ENCODE measurements at places on chromosomes 4 and X.

GRCh38 chr4:141121768-141122454 is 11.4 kb downstream of the RNF150 start:
- no peak for DNase-seq
- no peaks in the 10 kb centered on the region for H3K36me3 ChIP-seq
- no peaks in the 10 kb centered on the region for H3K27me3 ChIP-seq
- H3K27ac ChIP-seq, result no peak overlapping the region
- H3K4me1 ChIP-seq, result no peaks in the 10 kb centered on the region

GRCh38 chr4:106585915-106586349 is 217.4 kb upstream of the GIMD1 start:
- H3K4me3 ChIP-seq, result no peak overlapping the region
- H3K36me3 ChIP-seq, result no peaks in the 10 kb centered on the region
- no peaks in the 10 kb centered on the region for H3K27me3 ChIP-seq
- no peak for DNase-seq
- no peak overlapping the region for H3K27ac ChIP-seq
- H3K4me1 ChIP-seq, result peaks cover 43% of the 10 kb centered on the region

DNA sequence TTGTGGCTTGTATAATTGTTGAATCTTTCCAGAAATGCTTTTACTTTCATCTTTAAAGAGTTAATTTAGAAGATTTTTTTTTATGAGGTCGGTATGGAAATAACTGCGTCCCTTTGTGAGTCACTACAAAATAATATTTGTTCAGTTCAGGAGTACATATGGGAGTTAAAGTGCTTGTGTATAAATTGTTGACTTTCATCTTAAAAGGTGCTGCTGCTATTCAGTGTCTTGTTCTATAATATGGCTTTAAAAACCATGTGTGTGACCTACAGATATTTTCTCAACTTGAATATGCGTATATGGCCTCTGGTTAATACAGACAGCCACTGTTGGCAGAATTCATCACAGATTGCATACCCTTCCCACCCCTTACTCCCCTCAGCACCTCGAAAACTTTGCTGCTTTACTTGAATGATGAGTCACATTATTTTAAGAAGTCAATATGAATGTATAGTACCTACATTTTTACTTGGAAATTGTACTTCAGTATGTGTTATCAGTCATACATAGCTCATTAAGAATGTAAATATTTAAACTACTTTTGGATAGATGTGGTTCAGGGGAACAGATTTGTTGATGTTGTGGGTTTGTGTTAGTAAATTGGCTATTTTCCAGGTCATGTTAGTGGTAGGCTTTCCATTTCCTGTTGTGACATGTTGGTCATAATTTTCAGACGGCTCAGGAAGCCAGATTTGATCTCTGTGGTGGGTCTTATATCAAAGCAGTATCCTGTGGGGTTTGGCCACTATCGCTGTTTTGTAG is 1.5 kb downstream of the CLCN3 start:
- H3K27ac ChIP-seq, result no peak overlapping the region
- DNase-seq, result peak; percentile 47
- peaks cover 8% of the 10 kb centered on the region for H3K4me1 ChIP-seq
- H3K36me3 ChIP-seq, result no peaks in the 10 kb centered on the region
- no peaks in the 10 kb centered on the region for H3K27me3 ChIP-seq
- peak overlapping the region; percentile 58 for H3K4me3 ChIP-seq

DNA sequence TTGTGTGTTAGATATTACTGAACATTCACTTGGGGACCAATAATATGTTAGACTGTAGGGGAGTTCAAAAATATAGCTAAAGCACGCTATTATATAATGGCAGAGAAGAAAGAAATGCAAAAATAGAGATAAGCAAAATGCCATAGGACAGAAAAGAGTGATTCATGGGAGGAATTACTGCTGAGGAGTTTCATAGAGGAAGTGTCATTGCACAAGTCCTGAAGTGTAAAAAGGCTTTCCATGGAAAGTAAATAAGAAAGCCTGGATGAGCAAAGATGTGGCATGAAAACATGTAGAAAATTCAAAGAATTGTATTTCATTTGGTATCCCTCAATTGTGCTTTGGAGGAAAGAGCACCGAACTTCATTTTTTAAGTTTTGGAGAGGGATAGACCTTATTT is 14.5 kb downstream of the HMGB2 start:
- DNase-seq, result no peak
- H3K4me1 ChIP-seq, result no peaks in the 10 kb centered on the region
- H3K36me3 ChIP-seq, result no peaks in the 10 kb centered on the region
- no peak overlapping the region for H3K4me3 ChIP-seq
- H3K27ac ChIP-seq, result no peak overlapping the region
- H3K27me3 ChIP-seq, result no peaks in the 10 kb centered on the region

DNA sequence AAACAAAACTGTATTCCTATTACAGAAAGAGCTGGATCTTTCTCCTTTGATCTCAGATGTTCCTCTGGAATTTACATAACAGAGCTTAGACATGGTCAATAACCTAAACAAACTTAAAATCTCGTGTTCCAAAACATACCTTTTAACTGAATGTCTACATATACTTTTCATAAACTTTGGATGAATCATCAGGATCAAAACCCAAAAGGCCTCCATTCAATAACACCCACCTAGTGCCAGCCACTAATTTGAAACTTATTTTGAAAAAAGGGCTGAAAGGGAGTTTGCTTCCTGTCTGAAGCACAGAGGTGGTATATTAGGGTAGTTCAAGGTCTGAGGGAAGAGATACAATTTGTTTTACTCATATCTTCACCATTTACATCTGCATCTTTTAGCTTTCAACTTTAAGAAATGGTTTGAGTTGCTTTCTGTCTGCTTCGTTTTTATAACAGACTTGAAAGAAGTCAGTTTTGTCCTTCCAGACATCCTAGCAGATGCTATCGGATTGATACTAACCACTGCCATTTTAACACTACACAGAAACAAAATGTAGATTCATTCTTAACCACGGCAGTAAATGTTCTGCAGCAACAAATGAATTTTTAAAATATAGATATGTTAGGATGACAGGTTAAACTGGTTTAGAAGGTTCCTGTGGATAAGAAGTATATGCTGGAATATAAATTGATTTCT is 242.8 kb upstream of the DKK2 start:
- peaks cover 51% of the 10 kb centered on the region for H3K4me1 ChIP-seq
- no peaks in the 10 kb centered on the region for H3K36me3 ChIP-seq
- no peak overlapping the region for H3K4me3 ChIP-seq
- H3K27me3 ChIP-seq, result no peaks in the 10 kb centered on the region

GRCh38 chrX:148672517-148672916 is 172.1 kb downstream of the AFF2 start:
- H3K27me3 ChIP-seq, result no peaks in the 10 kb centered on the region
- DNase-seq, result no peak
- H3K4me3 ChIP-seq, result no peak overlapping the region
- no peak overlapping the region for H3K27ac ChIP-seq
- no peaks in the 10 kb centered on the region for H3K36me3 ChIP-seq

- H3K36me3 ChIP-seq, result peaks cover 9% of the 10 kb centered on the region
- H3K4me3 ChIP-seq, result no peak overlapping the region
- peaks cover 21% of the 10 kb centered on the region for H3K4me1 ChIP-seq
- no peaks in the 10 kb centered on the region for H3K27me3 ChIP-seq
These were observed 12.1 kb downstream of the ELF4 start for GRCh38 chrX:130098210-130098552.

DNA sequence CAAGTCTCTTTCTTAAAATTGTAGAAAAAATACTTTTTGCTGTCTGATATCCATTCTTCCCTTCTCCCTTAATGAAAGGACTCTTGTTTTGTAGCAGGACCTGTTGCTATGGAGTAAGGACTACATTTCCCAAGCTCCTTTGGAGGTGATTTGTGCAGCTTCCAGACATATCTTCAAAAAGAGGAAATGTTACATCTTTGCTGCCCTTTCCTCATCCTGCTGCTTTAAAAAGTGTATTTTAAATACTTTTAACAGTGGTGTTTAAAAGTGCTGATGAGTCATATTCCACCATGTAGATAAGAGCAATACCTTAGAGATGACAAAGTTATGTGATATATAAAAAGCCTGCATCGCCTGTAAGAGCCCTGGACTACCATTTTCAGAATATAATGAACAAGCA is 98.7 kb downstream of the CFAP299 start:
- no peak for DNase-seq
- H3K4me1 ChIP-seq, result peaks cover 3% of the 10 kb centered on the region
- H3K27ac ChIP-seq, result no peak overlapping the region
- H3K27me3 ChIP-seq, result no peaks in the 10 kb centered on the region

DNA sequence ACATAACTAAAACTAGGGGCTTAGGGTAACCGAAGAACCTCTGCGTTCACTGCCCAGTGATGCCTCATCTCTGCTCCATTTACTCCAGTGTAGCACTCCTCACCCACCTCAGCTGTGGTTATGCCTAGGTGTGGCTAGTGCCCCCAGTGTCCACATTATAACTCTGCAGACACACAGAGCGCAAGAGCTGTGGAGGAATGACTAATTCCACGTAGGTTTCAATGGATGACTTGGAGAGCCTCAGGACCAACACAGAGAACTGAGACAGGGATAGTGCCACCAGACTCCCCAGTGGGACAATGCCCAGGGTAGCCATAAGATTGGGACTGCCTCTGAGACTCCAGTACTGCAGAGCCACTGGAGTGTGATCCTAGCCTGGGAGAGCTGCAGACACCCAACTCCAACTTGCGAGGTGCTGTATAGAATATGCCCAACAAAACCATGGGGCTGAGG is 542.4 kb upstream of the DIPK2B start:
- H3K4me1 ChIP-seq, result peaks cover 9% of the 10 kb centered on the region
- no peak overlapping the region for H3K27ac ChIP-seq
- H3K27me3 ChIP-seq, result no peaks in the 10 kb centered on the region
- peak; percentile 48 for DNase-seq
- no peak overlapping the region for H3K4me3 ChIP-seq

DNA sequence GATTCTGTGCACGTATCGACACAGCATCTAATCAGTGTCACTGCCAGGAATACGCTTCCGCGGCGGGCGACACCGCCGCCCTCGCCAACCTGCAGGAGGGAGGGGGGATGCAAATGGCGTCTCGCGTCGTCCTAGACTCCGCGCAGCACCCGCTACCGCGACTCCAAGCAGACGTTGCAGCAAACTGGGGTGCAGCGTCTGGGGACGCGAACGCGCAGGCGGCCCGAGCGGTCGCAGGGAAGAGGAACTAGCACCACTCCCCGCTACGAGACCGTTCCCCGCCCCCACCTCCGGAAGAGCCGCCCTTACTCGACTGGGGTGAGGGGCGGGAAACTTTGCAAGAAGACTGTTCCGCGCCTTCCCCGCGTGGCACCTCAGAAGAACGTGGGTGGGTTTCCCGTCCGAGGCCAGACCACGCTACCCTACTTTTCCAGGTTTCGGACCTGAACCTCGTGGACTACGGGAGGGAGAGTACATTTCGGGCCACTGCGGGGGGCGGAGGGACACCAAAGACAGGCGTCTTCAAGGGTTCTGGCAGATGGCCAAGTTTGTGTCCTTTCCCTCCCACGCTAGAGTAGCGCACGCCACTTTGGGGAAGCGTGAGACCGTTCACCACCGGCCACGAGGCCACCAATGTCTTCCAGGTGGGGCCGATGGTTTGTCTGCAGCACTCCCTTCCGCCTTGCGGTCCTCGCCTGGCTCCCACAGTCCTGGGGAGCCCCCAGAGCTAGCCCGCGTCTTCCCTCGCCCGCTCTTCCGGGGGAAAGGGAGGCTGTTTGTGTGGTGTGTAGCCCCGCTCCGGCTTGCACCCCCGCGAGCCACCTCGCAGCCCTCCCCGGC is 78.0 kb upstream of the BCOR start:
- H3K27me3 ChIP-seq, result no peaks in the 10 kb centered on the region
- H3K4me3 ChIP-seq, result peak overlapping the region; percentile 55
- H3K27ac ChIP-seq, result peak overlapping the region; percentile 88

GRCh38 chrX:317424-318067 is 1.1 kb downstream of the GTPBP6 start:
- DNase-seq, result no peak
- peak overlapping the region; percentile 76 for H3K4me3 ChIP-seq
- H3K27me3 ChIP-seq, result no peaks in the 10 kb centered on the region
- H3K4me1 ChIP-seq, result peaks cover 6% of the 10 kb centered on the region
- H3K27ac ChIP-seq, result no peak overlapping the region

DNA sequence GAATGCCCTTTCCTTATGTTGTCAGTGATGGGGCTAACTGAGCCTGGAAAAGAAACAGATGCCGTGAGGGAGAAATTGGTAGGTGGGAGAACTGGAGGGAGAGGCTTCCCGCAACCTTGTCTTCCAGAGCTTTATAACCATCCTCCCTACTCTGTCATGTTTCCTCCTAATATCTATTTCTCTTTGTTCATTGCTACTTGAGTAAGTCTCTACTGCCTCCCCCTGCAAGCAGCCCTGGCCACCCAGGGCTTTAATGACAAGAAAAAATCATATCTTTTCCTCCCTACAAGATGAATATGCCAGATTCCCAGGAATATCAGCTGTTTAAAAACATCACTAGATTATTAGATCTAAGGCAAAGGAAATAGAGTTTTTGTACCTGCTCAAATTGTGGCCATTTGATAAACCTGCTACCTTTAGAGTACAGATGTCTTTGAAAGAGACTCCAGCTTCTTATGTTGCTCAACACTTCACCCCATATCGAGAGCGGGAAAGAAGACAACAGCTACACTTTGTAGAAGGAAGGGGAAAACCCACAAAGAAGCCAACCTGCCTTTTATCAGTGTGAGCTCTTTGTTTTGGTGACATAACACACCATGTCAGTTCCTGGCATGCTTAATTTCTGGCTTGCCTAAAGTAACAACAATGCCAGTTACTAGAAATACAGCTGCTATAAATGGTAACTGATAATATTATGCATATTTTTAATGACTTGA is 186.6 kb upstream of the LEF1 start:
- peaks cover 70% of the 10 kb centered on the region for H3K4me1 ChIP-seq
- H3K4me3 ChIP-seq, result no peak overlapping the region
- no peaks in the 10 kb centered on the region for H3K27me3 ChIP-seq
- no peaks in the 10 kb centered on the region for H3K36me3 ChIP-seq
- DNase-seq, result no peak

- no peaks in the 10 kb centered on the region for H3K4me1 ChIP-seq
- no peak overlapping the region for H3K4me3 ChIP-seq
- no peak for DNase-seq
- no peaks in the 10 kb centered on the region for H3K36me3 ChIP-seq
- no peaks in the 10 kb centered on the region for H3K27me3 ChIP-seq
- no peak overlapping the region for H3K27ac ChIP-seq
These were observed 51.5 kb upstream of the GPRIN3 start for GRCh38 chr4:89358935-89359638.

Measured in SJSA1 (cell line).